ENCODE measurements at places on chromosomes 7 and 10.

- no peak for DNase-seq
These were observed 54.5 kb downstream of the CUL1 start for GRCh38 chr7:148753224-148753623.

DNA sequence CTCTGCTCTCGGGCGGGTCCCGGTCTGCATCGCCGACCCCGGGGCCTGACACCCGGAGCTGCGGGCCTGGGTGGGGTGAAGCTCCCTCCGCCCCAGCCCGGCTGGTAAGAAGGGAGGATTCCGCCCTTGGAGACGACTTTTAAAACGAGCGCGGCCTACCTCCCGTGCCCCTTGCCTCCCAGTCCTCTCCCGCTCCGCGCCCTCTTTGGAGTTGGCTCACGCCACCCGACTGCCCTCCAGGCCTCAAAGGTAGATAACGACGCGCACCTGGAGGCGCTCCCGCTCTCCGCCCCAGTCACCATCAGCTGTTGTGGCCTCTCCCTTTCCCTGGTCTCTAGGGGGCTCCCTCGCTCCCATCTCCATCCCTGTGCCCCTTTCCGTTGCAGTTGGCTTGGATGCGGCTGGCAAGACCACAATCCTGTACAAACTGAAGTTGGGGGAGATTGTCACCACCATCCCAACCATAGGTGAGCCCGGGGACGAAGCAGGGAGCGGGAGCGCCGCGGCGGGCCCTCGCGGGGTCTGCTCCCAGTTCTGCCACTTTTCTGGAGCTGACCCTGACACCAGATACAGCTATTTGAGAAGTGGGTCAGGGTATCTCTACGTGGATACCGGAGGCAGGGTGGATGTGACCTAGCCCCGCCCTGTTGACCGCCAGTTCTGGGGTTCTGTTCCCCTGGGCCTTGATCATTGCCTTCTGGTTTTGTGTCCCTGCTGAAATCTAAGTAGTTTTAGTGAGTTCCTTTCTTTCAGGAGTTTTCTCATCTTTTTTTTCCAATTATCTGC is 679 bp downstream of the ARF5 start:
- DNase-seq, result peak; percentile 61

DNA sequence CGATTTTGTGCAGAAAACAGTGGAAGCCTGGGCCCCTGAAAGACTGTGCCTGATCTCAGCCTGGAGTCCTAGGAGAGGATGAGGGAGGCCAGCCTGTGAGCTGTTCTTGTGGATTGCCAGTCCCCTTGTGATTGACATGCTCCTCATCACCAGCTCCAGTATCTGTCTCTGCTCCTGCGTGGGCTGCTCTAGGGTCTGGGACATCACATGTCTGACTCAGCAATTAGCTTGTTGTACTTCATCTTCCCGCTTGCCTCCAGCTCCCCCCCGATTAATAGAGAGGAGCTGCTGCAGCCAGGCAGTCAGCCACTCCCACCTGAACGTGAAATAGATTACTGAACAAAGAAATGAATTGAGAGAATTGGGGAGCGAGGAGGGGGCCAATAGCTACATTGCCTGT is 99.6 kb upstream of the TBX20 start:
- no peak for DNase-seq

- DNase-seq, result no peak
These were observed 188.7 kb downstream of the PPP1R9A start for GRCh38 chr7:95095966-95096540.

- DNase-seq, result no peak
These were observed 126.3 kb upstream of the CELF2 start for GRCh38 chr10:10891124-10892082.

GRCh38 chr7:142696456-142697179 is 52.7 kb upstream of the PRSS1 start:
- DNase-seq, result no peak

- no peak for DNase-seq
These were observed 45.1 kb upstream of the EZH2 start for GRCh38 chr7:148929176-148929575.

GRCh38 chr10:63375458-63375857 is 90.3 kb downstream of the JMJD1C start:
- DNase-seq, result no peak

DNA sequence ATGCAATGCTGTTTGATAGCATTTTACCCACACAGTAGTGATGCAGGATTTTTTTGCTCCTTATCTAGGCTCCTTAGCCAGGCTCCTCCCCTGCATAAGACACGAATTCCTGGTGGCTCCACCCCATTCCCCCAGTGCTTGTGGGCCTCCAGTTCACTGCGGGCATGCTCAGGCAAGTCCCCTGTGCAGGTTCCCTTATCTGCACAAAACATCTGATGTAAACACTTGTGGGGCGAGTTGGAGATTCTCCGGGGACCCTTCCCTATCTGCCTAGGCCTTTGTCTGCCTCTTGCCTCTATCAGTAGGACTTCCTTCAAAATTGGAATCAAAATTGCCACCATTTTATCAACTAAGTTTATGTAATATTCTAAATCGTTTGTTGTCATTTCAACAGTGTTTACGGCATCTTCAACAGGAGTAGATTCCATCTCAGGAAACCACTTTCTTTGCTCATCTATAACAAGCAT is 5.4 kb upstream of the STK17A start:
- DNase-seq, result peak; percentile 43

GRCh38 chr10:22218448-22218847 is 633 bp upstream of the EBLN1 start:
- DNase-seq, result no peak

GRCh38 chr7:42071372-42072261 is 165.4 kb downstream of the GLI3 start:
- DNase-seq, result no peak

GRCh38 chr10:12396567-12396966 is 47.2 kb downstream of the CAMK1D start:
- DNase-seq, result peak; percentile 54

- DNase-seq, result no peak
These were observed 8.3 kb downstream of the XPNPEP1 start for GRCh38 chr10:109914966-109915365.

DNA sequence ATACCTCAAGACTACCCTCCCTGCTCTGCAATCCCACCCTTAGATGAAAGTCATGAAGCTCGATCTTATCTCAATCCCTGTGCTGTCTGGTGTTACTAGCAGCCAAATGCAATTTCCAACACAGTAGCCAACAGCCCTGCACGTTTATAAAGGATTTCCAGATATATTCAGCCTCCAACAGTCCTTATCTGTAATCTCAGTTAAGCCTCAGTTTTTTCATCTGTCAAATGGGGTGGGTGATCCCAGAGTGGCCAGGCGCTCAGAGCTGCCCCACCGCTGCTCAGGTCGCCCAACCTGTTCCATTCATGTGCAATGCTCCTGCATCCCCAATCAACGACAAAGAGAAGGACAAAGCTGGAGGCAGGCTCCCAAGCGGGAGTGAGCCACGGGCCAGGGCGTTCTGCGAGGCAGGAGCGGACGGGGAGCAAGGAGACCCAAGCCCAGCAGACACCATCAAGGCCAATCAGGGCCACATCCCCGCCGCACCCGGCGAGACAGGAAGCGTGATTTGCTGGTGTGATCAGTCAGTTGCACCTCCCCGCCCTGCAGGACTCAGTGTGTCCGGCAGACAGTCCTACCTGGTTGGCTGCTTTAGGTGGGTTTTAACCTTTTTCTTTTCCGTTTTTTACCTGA is 19.7 kb downstream of the PDGFA start:
- no peak for DNase-seq

- peak; percentile 23 for DNase-seq
These were observed 48.7 kb downstream of the PODXL start for GRCh38 chr7:131507592-131508331.

DNA sequence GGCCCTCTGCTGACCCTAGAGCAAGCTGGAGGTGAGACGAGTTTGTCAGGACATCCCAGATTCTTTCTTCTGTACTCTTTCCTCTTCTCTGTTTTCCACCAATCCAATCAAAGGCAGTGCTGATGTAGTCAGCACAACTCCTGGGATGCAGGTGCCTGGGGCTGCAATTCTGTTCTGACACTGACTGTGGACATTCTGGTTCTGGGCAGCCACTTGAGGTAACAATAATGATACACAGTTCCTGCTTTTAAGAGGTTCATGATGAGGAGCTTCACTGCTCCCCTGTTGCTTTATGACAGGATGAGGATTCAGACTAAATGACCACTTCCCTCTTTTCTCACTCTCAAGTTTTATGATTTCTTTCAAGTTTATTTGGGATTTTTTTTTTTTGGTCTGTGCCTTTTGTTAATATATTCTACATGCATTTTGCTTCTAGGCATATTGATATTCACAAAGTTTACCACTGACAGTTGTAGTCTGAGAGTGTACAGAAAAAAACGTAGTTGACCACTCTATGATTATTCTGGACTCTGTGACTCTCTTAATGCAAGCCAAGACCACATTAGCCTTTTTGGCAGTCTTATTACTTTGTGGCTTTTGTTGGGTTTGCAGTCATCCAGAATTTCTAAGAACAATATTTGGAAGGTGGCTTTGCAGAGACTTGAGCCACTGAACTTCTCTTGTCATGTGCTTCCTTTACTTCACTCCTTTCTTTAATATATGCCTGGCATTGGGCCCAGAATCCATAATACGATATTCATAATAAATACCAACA is 247.6 kb downstream of the AUTS2 start:
- DNase-seq, result no peak

DNA sequence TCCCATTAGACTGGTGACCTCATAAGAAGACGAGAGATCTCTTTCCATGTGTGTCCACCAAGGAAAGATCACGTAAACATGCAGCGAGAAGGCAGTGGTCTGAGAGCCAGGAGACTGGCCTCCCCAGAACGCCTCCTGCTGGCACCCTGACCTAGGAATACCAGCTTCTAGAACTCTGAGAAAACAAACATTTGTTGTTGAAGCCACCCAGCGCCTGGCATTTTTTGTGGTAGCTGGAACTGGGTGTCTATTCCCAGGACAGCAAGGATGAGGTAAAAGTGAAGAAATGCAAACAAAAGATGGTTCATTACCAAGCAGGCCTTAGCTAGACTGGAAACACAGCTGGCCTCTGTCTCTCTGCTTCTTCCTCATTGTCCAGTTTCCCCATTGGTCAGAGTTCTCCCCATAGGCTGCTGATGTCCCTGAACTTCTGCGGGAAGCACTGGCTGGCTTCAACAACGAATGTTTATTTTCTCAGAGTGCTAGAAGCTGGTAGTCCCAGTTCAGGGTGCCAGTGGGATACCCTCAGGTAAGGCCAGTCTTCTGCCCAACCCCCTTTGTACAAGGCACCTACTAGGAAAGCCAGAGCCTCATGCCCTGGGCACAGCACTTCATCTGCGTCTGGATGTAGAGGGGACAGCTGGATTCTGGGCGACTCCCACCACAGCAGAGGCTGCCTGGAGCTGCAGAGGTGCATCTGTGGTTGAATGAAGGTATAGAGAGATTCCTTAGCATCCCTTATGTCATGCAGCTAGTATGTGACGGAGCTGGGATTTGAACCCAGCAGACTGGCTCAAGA is 304.9 kb downstream of the TCERG1L start:
- DNase-seq, result no peak

GRCh38 chr7:81672872-81673271 is 97.0 kb downstream of the HGF start:
- DNase-seq, result peak; percentile 7

GRCh38 chr10:34348917-34349485 is 466.1 kb downstream of the PARD3 start:
- DNase-seq, result no peak

DNA sequence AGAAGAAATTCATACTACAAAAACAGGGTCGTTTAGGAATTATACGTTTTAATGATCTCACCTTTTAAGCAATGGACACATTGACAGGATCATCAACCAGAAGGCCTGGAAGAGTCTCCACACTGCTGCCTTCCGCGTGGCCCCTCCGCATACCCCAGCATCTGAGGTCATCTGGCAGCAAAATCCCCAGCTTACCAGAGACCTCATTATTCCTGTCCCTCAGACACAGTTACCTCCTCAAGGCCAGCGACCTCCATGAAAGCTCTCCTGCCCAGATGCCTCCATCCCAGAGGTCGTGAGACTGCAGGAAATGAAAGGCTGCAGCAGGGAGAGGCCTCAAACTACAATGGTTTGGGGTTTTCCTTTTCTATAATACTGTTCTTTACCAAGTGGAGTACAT is 14.8 kb upstream of the GSAP start:
- no peak for DNase-seq

- no peak for DNase-seq
These were observed 106.5 kb downstream of the SMURF1 start for GRCh38 chr7:99037327-99037940.
